Gastroesophageal sphincter (tissue), 4 donors: ENCODE measurements at places on chromosomes 2 and 18.
A peak's percentile ranks its signal among the peaks of the same experiment; 100 is the strongest.

DNA sequence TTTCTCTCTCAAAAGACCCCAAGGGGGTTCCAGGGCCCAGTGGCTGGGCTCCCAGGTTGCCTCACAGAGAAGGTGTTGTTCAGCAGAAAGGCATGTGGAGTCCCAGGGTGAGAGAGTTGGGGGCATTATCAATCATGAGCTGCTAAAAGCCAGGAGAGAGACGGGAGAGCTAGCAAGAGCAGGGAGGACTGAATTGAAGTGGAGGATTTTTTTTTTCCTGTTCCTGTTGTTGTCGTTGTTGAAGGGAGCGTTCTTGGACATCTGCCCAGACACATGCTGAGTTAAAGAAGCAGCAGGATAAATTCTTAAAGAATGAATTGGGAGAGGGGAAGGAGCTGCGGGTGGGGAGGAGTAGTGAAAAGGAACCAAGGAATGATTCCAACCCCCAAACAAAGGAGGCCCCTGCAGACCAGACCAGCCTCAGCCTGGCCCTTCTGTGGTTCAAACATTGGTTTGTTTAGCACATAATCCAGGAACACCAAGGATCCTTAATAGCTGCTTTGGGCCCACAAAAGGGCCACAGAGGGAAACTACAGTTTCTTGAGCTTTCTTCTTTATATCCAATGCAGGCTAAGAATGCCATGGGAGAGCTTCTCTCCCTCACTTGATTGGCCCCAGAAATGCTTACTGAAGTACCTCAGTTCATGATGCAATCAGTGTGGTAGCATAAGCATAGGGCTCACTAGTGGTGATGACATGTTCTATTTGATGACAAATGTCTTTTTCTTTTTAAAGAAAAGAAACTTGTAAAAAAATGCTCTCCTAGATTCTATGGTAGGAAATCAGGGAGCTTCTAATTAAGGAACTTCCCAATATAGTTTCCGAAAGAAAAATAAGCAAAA, 146.0 kb downstream of the SETBP1 start:
- ATAC-seq: peak; percentile 83

DNA sequence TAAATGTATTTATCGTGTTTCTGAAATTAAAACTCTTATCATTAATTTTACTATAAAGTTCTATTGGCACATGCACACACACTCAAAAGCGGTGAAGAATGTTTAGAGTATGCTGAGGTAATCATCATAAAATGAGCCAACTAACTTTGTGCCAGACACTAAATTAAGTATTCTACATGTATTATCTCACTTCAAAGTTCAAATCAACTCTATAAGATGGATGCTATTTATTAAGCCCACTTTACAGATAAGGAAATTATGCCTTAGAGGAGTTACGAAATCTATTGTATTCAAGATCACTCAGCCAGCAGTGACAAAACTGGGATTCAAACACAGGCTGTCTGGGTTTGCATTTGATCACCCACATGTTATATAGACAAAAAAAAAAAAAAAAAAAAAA, 24.9 kb downstream of the OLA1 start:
- no peak for ATAC-seq

DNA sequence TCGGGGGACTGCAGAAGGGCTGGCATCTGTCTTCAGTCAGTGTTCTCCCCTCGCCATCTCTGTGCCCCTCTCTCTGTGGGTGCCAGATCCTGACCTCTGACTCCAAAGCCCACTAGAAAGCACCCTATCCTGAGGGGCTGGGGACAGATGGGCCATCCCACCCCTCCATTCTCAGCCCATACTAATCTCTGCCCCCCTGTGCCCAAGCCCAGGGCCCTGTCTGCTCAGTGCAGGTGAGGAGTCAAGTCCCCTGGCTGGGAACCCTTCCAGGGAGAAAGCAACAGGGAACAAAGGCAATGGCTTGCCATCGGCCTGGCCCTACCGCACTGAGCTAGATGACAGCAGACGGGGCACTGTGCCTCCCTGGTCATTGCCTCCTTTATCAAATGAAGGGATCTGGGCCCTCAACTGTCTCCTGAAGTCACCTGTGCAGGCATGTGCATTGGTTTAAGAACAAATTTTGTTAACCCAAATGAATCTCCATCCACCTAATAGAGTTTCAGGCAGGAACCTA, 42.7 kb upstream of the ID2 start:
- no peak for ATAC-seq

DNA sequence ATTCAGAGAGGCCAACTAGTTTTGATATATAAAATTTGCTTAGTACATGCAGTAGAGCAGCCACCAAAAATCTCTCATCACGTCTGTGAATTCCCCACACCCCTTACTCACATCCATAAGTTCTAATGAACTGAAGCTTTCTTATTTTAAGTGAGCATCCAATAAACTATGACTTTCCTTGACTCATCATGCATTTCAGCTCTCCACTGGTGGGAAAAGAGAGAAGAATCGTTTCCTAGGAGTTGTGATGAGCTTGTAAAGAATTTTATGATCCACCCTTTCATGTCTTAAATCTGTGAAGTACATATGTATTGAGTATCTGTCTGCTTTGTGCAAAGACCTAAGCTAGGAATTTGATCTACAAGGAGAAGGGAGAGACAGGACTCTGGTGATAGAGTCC, 428.6 kb downstream of the SETBP1 start:
- ATAC-seq: no peak

- no peak for ATAC-seq
Measured at GRCh38 chr2:128809259-128809636, 490.6 kb upstream of the HS6ST1 start.

- no peak for ATAC-seq
Measured at GRCh38 chr2:163665817-163666216, 70.0 kb downstream of the FIGN start.

- peak; percentile 63 for ATAC-seq
Measured at GRCh38 chr2:50491541-50492476, 540.1 kb downstream of the NRXN1 start.

- ATAC-seq: no peak
Measured at GRCh38 chr2:108257757-108258331, 18.1 kb downstream of the SULT1C3 start.

DNA sequence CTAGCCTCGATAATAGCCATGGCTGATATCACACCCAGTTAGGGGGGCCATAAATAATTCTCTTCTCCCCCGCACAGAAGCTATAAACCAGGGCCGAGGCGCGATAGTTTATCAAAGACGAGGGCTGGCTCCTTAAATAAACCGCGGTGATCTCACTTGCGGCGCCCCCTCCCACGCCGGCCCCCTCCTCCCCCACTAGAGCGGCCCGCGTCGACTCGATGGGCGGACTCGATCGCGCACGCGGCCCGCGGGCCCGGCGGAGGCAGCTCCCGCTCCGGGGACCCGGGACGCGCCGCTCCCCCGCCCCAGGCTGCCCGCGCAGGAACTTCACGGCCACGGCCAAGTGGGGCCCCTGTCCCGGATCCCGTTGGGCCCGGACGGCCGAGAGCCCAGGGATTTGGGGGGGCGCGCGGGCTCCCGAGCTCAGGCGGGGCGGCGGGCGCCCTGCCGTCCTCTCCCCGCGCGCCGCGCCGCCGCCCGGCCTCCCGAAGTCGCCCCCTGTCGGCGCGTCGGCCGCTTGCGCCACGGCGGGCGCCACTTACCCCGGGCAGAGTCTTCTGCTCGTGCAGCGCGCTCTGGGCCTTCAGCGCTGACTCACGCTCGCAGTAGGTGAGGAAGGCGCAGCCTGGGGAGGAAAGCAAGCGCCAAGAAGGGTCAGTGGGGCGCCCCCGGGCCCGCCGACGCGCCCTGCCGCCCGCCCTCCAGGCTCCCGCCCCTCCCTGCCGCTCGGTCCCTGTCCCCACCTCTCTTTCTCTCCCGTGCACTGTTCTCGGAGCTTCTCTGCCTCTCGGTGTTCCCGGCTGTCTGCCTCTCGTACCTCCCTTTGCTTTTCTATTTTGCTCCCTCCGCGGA, 80.4 kb downstream of the CELF4 start:
- ATAC-seq: no peak

DNA sequence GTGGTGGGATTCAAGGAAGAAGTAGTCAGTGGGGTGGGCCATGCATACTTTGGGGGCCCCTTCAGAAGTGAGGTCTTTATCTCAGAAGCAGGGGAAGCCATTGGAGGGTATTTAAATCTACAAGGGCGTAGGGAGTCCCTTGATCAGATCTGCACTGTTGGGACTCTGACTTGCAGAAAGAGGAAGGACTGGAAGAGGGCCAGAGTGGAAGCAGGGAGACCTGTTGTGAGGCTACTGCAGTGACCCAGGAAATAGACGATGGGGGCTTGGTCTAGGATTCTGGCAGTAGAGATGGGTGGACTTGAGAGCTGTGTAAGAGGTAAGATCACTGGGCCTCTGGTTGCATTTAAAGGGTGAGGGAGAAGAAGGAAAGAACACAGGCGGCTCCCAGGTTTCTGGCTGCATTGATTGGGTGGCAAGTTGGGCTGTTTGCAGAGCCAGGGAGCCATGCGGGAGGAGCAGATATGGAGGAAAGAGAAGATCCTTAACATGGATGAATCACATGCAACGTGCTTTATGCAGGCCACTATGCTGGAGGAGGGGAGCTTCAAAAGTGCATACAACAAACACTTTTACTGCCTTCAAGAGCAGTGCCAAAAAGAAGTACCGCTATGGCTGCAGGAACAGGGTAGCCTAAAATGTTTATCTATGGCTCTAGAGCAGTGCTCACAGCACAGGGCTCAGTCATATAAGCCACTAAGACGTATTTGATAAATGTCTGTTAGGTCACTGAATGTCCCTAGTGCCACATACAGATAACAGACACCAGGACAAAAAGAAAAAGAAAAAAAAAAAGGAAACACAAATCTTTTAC, 2.3 kb downstream of the SFXN5 start:
- ATAC-seq: no peak

GRCh38 chr2:238742664-238743063, 105.2 kb upstream of the TWIST2 start:
- no peak for ATAC-seq
